ENCODE measurements at places on chromosomes 12 and 14.
A peak's percentile ranks its signal among the peaks of the same experiment; 100 is the strongest.

GRCh38 chr12:77777274-77777673, 53.4 kb upstream of the NAV3 start:
- DNase-seq: no peak

GRCh38 chr14:81709681-81710080, 176.0 kb upstream of the SEL1L start:
- DNase-seq: no peak

- no peak for DNase-seq
Measured at GRCh38 chr14:67491285-67491684, 2.8 kb upstream of the TMEM229B start.

DNA sequence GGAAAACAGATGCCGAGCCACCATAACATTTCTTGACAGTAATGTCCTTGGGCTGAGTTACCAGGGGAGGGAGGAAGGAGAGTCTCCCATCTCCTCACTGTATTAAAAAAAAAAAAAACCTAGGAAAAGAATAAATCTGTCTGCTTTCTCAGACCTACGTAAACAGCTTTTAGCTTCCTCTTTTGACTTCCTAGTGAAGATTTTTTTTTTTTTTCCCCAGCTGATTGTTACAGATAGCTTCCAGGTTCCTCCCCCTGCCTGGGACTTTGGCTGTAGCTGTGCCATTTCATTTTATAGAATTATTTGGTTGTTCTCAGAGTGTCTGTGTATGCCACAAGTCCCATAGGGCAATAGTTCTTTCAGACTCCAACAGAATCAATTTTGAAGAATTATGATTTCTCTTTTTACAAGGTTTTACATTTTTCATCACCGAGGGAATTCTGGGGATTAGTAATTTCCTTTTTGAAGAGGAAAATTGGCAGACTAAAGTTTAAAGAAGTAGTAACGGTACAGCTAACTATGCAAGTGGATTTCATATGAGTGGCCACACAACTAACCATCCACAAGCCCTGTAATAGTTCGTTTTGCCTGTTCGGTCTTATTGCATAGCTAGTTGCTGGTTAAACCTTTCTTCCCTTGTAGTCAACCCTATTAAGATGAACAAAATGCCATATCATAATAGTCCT, 23.1 kb upstream of the GNS start:
- no peak for DNase-seq

GRCh38 chr12:80041071-80041470, 58.3 kb upstream of the OTOGL start:
- no peak for DNase-seq

DNA sequence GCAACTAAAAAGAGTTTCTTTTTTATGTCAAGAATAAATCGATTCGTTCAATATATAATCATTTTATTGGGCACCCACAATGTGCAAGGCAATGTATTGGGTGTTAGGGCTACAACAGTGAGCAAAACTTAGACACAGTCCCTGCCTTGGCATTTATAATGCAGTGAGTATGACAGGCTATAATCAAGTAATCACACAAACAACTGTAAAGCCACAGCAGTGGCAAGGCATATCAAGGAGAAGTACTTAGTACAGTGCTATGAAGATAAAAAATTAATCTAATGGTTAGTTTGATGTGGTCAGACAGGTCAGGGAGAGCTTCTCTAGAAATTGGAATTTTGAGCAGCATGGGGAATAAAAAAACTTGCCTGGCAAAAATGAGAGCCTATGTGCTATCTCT, 39.5 kb upstream of the OTOGL start:
- no peak for DNase-seq

GRCh38 chr12:4417455-4417854, 28.2 kb downstream of the FGF6 start:
- DNase-seq: no peak

- no peak for DNase-seq
Measured at GRCh38 chr12:42421844-42422779, 96.1 kb downstream of the PPHLN1 start.

- DNase-seq: no peak
Measured at GRCh38 chr14:78123650-78124253, 46.4 kb upstream of the NRXN3 start.

DNA sequence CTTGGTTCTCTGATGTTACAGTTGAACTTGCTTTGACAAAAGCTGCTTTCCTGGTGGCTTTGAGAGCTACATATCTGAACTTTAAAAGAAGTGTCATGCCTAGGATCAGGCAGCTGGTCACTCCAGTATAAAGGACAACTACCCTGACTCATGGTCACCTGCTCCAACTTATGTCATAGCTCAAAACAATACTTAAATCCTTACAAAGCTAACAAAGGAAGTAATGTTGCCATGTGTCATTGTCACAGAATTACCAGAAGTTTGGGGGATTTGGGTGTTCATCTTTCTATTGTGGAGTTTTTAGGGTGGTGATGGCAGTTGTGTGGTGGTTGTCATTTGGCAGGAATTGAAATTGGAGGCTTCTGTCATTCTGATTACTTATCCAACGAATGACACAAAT, 1.8 kb upstream of the TCP11L2 start:
- DNase-seq: no peak

- DNase-seq: no peak
Measured at GRCh38 chr12:45879363-45879895, 110.9 kb downstream of the SCAF11 start.

DNA sequence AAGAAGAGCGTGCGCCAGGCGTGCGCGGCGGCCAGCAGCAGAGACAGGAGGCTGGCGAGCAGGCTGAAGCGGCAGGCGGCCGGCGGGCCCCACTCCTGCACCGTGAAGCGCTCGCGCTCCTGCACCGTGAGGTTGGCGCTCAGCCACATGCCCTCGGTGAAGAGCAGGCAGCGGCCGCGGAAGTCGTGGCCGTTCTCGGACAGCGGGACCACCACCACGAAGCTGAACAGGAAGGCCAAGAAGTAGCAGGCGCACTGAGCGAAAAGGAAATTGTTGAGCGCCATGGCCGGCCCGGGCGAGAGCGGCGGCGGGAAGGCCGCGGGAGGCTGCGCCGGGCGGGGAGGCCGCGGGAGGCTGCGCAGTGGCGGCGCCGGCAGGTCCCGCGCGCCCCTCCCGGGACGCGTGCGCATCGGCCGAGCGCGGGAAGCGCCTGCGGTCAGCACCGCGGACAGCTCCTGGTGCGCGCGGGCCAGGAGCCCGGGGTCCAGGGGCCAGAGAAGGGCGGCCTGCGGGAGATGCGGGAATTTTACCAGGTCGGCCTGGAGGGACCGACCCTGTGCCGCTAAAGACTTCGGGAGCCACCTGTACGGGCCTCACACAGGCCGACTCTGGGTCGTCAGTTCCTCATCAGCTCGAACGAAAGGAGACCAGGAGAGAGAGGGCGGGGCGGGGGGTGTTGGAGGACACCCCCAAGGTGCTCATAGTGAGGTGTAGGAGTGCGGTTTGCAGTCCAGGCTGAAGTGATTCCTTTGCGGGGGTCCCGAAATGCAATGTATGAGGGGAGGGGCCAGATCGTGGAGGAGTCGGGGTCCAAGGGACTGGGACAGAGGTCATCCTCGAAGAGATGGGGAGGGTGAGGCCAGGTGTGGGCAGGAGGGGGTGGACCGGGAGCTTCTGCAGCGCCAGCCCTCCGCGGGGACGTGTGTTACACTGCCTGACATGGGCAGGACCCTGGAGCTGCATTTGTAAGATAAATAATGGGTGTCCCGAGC, at the start of gene TMEM179:
Gene TMEM179 (minus strand): TSS at position 315 of the 992 bp plus-strand sequence. CDS start 31 bp downstream, at position 284.
- no peak for DNase-seq

DNA sequence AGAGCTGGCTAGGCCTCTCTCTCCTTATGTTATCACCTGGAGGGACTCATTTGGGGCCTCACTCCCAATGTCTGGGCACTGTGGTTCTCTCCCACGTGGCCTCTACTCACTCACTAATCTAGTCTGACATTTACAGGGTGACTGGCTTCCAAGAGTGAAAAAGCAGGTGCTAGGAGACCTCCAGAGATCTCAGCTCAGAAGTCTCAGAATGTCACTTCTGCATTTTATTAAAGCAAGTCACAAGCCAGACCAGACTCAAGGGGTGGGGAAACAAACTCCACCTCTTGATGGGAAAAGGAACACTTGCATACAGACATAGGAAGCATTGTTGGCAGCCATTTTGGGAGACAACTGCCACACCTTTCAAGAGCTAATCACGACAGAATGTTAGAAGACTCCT, 175.9 kb downstream of the MON2 start:
- no peak for DNase-seq

DNA sequence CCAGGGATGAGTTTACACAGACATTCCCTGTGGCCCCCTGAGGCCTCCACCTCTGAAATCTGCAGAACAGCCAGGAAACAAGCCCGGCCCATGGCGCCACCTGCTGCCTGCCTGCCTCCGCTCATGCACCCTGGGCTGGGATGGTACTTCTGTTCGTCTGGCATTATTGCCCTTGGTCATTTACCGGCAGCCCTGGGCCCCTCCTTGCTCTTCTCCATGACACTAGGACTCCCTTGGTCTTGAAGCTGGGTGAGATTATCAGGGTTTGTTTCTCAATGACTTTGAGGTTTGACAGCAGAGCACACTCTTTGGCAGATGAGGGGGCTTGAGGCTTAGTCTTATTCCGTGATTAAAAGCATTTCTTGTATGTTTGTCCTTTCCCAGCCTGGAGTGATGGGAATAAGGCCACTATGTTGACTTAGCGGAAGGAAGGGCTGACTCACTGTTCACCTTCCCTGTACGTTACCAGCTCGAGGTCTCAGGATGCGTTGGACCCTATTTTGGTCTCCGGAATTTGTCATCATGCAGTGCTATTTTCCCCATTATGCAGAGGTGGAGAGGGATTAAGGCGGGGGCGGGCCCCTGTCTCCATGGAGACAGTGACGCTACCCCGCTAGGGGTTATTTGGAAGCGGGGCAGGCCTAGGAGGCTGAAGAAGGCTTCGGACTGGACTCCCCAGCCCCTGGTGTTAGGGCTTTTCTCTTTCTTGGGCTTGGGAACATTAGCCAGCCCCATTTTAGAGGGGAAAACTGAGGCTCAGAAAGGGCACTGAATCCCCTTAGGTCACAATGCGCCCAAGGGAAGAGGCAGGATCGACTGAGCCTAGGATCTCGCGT, 706 bp upstream of the PEX5 start:
- DNase-seq: peak; percentile 76

- DNase-seq: no peak
Measured at GRCh38 chr14:28709571-28710305, 56.8 kb upstream of the FOXG1 start.

DNA sequence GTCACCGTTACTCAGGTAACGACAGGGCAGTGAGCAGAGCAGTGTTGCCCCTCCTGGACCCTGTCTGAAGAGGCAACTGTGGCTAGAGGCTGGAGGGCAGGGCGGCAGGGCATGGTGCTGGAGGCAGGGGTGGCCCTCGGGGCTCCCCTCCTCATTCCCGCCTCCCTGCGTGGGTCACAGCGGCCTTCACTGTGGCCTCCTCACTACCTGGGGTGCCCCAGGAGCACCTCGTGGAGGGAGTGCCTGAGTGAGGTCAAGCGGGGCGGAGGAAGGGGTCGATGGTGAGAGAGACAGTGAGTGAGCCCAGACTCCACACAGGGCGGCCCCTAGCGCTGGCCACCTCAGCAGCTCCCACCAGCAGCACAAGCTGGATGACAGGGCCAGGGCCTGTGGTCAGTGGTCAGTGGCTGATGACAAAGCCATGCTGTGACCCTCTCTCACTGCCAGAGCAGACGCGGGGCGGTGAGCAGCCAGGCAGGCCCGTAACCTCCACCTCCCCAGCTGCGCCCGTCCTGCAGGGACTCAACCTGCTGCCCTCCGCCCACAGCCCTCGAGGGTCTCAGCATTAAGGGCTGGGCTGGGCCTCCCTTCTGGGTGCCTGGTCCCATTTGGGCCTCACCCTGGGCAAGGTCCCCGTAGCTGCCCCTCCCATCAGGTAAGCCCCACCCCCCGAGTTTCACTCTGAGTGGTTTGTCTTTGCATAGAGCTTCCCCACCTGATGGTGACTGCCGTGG, 17.8 kb downstream of the GPR132 start:
- DNase-seq: no peak

Measured in Right ventricle myocardium inferior (tissue), 1 donor.